ENCODE measurements at places on chromosomes 4 and X.

GRCh38 chr4:81504112-81505003 is 32.7 kb upstream of the RASGEF1B start:
- DNase-seq: no peak

- DNase-seq: peak; percentile 73
Observed at GRCh38 chr4:121148000-121148399, 16.1 kb downstream of the TNIP3 start.

GRCh38 chr4:101853691-101854090 is 63.2 kb downstream of the BANK1 start:
- peak; percentile 55 for DNase-seq

DNA sequence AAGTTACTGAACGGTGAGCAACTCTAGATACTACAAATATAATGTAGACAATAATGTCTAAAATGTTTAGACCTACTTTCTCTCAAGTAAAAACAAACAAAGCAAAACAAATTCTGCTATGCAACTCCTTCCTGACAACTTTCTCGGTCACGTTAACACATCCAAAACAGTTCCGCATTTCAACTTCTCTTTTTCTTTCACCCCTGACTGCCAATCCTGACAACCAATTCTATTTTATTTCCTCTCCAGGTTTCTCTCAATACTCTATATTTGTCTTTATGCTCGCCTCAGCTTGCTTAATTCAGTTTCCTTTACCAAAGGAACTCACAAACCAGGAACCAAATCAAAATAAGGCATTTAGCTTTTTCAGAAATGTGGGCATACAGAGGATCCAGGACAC is 513.0 kb downstream of the FSTL5 start:
- no peak for DNase-seq

DNA sequence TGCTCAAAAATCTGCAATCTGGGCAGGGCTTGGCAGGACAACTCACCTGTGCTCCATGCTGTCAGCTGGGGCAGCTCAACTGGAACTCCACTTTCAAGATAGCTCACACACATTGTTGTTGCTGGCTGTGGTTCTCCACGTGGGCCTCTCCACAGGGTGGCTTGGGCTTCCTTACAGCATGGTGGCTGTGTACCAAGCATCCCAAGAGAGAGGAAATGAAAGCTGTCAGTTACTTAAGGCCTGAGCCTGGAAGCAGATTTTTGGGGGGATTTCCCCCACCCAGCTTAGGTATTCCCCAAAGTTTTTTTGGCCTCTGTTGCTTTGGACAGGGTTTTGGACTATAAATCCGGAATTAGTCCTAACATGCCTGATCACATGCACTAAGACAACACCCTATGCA is 81.0 kb downstream of the BCOR start:
- DNase-seq: no peak

- DNase-seq: peak; percentile 25
Observed at GRCh38 chrX:2694914-2695267, 3.8 kb downstream of the CD99 start.

GRCh38 chr4:175450446-175450845 is 361.6 kb downstream of the GPM6A start:
- DNase-seq: no peak

- DNase-seq: no peak
Observed at GRCh38 chrX:47160781-47161180, 15.8 kb downstream of the RBM10 start.

DNA sequence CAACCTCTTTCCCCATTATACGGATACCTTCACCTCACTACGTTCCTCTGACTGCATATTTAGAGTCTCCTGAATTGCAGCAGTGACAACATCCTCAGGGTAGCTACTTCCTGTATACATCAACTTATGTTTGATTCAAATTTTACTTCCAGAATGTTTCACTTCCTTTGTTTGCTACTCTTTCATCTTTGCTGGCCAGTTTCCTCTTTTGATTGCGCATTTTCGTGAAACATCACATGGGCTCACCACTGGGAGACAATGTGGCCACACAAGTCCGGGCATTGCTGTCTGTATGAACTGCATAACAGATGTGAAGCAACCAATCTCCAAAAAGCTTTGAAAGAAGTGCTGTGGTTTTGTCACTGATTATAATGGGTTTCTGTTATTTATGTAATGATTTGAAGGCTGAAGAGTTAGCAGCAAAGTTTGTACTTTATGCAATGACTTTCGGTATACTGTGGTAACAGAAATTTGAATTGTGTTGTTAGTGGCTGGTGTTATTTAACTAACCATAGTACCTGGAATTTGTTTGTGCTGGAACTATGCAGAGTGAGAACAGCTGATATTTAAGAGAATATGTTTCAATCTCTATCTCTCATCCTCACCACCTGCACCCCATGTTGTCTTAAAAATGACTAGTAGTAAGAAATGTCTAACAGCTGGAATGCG is 7.4 kb downstream of the SNCA start:
- no peak for DNase-seq

DNA sequence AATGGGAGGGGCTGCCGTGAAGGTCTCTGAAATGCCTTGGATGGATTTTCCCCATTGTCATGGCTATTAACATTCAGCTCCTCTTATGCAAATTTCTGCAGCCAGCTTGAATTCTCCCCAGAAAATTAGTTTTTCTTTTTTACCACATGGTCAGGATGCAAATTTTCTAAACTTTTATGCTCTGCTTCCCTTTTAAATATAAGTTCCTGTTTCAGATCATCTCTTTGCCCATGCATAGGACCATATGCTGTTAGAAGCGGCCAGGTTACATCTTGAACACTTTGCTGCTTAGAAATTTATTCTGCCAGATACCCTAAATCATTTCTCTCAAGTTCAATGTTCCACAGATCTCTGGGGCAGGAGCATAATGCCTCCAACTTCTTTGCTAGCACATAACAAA is 13.8 kb upstream of the CLDN34 start:
- no peak for DNase-seq

DNA sequence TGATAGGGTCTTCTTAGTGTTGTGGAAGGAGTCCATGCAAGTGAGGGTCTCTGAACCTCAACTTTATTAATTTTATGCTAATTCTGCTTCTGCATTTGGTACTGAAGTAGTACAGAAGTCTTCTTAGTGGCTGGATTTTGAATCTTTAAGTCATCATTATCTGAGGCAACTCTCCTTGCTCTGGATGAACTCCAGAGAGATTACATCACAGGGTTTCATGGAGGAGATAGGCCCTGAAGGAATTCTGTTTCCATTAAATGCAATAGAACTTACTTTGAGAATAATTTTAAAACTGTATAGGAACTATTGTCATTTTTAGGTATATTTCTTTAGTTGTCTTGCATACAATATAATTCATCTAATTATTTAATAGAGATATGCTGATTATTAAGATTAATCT is 451.2 kb downstream of the FAT4 start:
- peak; percentile 29 for DNase-seq

- DNase-seq: no peak
Observed at GRCh38 chr4:25915353-25915705, 1.3 kb downstream of the SMIM20 start.

DNA sequence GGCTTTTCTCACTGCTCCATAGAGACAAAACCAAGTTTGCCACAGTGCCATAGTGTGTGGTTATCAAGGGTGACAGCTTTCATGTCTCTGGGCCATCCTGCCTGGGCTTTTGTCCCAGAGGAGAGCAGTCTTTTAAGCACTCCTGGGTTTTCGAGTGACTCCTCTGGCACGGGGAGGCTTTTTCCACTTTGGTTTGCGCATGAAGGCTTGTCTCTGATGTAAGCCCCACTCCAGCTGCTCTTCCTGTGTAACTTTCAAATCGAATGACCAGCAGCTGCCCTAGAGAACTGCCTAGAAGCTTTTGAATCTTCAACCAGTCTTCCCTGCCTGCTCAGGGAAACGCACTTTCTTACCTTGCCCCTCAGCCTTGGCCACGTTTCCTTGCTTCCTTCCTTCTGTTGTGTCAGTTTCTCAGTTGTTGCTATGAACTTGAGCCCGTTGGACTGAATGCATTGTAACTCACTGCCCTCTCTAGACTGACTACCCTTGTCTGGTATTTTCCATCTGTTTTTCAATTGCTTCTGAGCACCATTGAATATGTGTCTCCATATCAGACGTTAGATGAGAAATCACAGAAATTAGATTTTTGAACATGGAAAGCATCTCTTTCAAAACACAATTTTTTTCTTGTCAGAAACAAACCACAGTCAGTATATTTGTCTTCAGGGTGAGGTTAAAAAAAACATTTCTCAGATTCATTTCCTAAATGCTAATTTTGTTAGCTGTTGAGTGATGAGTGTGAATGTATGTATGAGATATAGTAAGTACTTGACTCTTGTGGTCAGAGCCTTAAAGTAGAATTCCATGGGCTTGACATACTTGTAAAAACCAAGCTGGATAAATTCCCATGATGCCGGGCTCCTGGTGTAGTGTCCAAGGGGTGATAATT is 45.3 kb downstream of the SLC9A6 start:
- DNase-seq: peak; percentile 93

DNA sequence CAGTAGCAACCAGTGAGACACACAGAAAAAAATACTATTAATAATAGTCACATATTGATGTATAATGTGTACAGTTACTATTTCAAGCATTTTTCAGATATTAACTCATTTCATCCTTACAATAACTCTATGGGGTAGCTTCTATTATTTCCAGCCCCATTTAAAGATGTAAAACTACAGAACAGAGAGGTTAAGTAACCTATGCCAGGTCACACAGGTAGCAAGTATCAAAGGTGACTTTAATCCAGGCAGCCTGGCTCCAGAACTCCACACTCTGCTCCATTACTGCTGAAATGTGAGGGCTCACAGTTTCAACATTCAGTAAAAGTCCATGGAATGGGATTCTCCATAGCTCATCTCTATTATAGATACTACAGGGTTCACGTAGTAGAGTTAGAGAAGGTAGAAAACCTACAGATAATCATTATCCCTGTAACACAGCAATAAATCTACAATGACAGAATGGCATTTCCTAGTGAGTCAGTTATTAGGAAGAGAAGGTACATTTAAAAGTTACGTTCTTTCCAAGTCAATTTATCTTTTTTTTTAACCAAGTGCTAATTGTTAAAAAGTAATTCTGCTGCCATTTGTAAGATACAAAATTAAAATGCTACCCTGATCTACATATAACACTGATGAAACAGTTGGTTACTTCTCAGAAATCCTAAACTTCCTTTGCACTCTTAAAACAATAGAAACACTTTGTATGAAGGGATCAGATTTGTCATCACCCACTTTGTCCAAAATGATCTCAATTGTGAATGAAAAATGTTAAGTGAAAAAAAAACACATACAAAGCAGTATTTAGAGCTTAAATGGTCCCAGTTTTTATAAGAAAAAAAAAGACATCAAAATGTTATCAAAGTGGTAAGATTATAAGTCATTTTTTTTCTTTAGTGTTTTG is 18.7 kb downstream of the RELL1 start:
- DNase-seq: peak; percentile 27

- no peak for DNase-seq
Observed at GRCh38 chr4:120918788-120919187, 3.7 kb downstream of the PRDM5 start.

GRCh38 chrX:33336783-33337182 is 125.4 kb upstream of the DMD start:
- peak; percentile 10 for DNase-seq

- no peak for DNase-seq
Observed at GRCh38 chr4:116469582-116469981, 615.8 kb downstream of the TRAM1L1 start.

- peak; percentile 96 for DNase-seq
Observed at GRCh38 chr4:109921384-109921808, 8.7 kb downstream of the EGF start.

DNA sequence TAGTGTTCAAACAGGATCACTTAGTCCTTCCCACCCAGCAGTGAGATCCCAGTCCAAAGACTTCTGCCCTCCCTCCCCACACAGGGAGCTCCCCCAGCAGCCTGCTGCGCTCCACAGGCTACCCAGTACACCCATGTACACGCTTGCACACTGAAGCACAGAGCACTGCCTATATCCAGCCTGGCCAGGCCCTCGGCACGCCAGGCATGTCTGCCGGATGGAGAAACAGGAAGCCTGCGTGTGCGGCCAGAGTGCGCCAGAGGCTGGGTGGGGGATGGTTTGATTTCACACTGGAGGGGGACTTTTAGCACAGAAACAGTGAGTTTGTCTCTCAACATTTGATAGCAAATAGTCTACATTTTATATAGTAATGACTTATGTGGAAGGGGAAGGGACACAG is 833.5 kb upstream of the IGFBP7 start:
- peak; percentile 28 for DNase-seq

GRCh38 chr4:109005523-109005922 is 242.7 kb upstream of the ETNPPL start:
- peak; percentile 68 for DNase-seq

DNA sequence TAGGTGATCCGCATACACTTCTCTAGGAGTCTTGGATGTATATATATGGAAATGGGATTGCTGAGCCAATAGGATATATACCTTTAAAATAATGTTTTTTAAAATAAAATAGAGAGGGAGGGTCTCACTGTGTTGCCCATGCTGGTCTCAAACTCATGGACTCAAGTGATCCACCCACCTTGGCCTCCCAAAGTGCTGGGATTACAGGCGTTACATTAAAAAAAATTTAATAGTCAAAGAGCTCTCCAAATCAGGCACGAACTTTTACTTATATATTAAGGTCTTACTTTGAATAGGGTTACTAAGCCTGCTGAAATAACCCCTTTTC is 109.0 kb downstream of the GNL3L start:
- DNase-seq: no peak

DNA sequence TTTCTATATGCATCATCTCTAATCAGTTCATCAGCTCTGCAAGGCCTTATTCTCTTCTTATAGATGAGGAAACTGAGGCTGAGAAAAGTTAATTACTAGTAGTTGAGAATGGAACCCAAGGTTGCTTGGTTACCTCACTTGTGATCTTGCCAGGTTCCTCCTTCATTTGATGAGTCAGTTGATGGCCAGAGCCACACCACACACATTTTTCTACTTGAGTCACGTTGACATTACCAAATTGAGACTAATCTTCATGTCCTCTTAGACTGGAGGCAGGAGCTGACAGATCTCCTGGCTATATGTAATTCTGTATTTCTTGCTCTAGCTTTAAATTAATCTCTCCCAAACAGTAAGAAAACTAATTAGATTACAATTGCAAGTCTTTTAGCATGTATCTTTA is 428.4 kb downstream of the AFF2 start:
- DNase-seq: peak; percentile 27

- no peak for DNase-seq
Observed at GRCh38 chrX:40488296-40488695, 92.5 kb upstream of the ATP6AP2 start.

DNA sequence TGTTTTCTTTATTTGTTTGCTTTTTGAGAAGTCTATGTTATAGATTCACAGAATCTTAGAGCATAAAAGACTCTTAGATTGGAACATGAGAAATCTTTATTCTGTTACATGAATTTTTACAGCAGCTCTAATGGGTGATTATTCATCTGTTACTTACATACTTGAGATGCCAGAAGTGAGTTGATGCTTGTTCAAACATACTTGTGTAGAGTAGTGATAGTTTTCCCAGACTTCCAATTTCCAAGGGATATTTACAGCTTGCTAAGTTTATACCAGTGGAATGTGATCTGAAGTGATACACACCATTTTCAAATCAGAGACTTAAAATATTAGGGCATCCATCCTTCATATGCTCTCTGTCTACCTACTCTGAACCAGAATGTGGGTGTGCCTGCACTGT is 252.9 kb upstream of the SMIM31 start:
- peak; percentile 17 for DNase-seq

GRCh38 chrX:17120816-17121215 is 174.4 kb downstream of the REPS2 start:
- no peak for DNase-seq
